Stimulated activated CD4-positive, alpha-beta T cell treated with anti-CD3 and anti-CD28 coated beads, Interleukin-15, amount 100 ng/mL, for 1 hour (primary cell): ENCODE measurements at places on chromosomes 4 and X.

DNA sequence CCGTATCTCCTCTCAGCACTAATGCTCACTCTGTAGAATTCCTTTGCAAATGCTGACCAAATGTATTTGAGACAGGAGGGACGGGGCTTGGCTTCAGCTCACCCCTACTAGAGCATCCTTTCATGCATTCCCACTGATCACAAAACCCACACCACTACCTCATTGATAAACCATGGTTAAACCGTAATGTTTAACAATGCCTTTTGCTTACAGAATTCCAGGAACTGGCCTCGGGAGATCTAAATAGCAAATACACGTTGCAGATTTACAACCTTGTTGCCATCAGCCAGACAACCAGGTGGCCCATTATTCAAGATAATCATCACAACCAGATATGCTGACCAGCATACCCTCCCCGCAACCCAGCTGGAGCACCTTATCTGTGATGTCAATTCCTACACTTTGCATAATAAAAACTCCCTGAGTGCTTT, 391.9 kb downstream of the KCTD8 start:
- no peak for DNase-seq

GRCh38 chr4:19927381-19927780, 324.3 kb upstream of the SLIT2 start:
- no peak for DNase-seq

DNA sequence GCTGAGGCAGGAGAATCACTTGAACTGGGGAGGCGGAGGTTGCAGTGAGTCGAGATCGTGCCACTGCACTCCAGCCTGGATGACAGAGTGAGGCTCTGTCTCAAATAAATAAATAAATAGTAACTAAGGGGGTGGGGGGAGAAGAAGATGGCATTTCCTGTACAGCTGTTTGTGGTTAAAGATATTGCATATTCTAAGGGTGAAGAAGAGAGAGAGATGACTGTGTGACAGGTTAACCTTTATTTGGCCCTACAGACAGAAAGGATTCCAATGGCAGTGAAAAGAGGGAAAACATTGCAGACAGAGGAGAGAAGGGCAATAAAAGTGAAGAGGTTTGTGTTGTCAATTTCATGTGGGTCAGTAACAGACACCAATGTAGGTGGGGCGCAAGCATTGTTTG, 9.4 kb downstream of the TASL start:
- DNase-seq = no peak

- no peak for DNase-seq
Measured at GRCh38 chr4:41363384-41363981, 106.8 kb downstream of the UCHL1 start.
